Activated CD4-positive, alpha-beta T cell treated with anti-CD3 and anti-CD28 coated beads, Interleukin-2, amount 50 U/mL, for 48 hours (primary cell): ENCODE measurements at places on chromosomes 4 and X.

- DNase-seq = no peak
Observed at GRCh38 chrX:115339441-115340025, 50.0 kb downstream of the LUZP4 start.

GRCh38 chr4:8195841-8196458 is 3.1 kb upstream of the SH3TC1 start:
- DNase-seq = no peak

DNA sequence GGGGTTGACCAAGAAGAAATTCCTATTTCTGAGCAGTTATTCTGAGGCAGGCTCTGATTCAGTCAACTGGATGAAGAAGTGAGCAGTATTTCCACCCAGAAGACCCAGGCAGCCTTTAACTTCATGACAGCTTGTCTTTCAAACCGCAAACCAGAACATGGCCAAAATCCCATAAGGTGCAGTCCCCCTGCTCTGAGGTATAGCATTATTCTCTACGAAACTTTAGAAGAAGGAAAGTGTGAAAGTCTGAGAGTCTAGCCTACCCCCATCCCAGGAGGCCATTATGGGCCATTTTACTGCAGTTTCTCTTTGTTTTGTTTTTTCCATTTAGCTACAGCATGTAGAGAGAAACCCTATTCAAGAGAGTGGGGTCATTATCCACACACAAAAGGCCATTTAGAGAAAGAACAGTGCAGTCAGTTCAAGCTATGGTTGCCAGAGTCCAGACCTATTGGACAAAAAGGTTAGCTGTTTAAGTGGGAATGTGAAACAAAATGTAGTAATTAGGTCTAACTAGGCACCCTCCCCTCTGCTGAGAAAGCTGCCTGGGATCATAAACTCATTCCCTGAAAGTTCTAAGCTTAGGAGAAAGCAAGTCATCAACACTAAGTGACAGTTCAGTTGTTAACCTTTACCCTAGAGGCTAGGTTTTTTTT is 52.1 kb upstream of the RASGEF1B start:
- DNase-seq = no peak

- no peak for DNase-seq
Observed at GRCh38 chr4:79907001-79907400, 166.0 kb downstream of the ANTXR2 start.

DNA sequence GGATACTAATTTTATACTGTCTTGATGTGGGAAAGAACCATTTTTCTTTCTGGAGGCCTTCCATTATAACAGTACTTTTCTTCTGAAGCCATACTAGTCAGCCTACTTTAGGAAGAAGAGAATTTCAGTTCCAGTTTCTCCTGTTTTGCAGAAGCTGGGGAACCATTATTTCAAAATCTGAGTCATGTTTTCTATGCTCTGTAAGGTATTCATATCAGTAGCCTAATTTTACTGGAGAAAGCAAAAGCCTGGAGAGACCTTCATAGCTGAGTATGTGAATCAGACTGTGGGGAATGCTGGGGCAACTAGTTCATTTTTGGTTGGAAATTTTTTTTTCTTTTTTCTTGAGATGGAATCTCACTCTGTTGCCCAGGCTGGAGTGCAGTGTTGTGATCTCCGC is 22.4 kb downstream of the AFF1 start:
- no peak for DNase-seq

DNA sequence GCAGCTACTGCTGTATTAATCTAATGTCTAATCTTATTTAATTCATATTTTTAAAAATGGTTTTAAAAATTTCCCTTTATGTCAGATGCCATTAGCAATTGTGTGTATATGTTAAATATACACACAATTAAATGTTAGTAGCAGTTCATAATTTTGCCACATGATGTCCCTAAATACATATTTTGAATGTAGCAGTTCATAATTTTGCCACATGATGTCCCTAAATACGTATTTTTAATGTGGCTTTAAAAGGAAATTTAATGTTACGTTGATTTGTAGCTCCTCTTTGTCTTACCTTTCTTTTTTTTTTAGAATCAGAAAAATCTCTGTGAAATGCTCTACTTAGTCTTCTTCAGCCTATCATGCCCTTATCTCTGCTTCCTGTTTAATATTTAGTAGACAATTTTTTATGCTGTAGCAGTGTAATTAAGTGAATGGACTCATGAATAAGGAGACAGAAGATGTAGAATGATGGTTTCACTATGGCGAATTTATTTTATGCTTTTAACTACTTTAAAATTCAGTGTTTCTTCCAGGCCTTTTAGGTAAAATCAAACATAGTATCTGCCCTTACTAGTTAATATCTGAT is 26.1 kb downstream of the RBM46 start:
- DNase-seq = no peak
